ENCODE measurements at places on chromosomes 6 and 20. TPM values are rescaled to one million over a fixed set of nuclear protein-coding genes. Genes with fewer than 3 reads are reported as not detected.

The DAAM2 gene
- total RNA-seq: 0.38 TPM

The KIF13A gene
- total RNA-seq: 43.4 TPM

The CRISP2 gene
- not detected for total RNA-seq

The C6orf15 gene
- not detected for total RNA-seq

The PTPRT gene
- not detected for total RNA-seq

The ZNF76 gene
- 18.1 TPM for total RNA-seq

The MCCD1 gene
- total RNA-seq: not detected

The ZSCAN23 gene
- total RNA-seq: 1.9 TPM

The GDAP1L1 gene
- not detected for total RNA-seq

The CDKN1A gene
- total RNA-seq: 141 TPM

The NFKBIL1 gene
- 24.7 TPM for total RNA-seq

The XKR7 gene
- total RNA-seq: not detected

The GPSM3 gene
- total RNA-seq: 4.2 TPM

The SLC22A7 gene
- total RNA-seq: not detected

The OXT gene
- total RNA-seq: not detected

The LCA5 gene
- total RNA-seq: 4.2 TPM

The XRN2 gene
- total RNA-seq: 79.4 TPM

The KCNQ2 gene
- total RNA-seq: not detected

The EEF1A2 gene
- 2.0 TPM for total RNA-seq

The ZNF318 gene
- 5.4 TPM for total RNA-seq

The SPATS1 gene
- not detected for total RNA-seq

The REM1 gene
- total RNA-seq: 0.09 TPM

The ABHD16B gene
- not detected for total RNA-seq

The SPTLC3 gene
- total RNA-seq: 0.09 TPM

The GINS1 gene
- 5.4 TPM for total RNA-seq

The CRNKL1 gene
- 27.2 TPM for total RNA-seq

The PRKN gene
- total RNA-seq: 0.09 TPM

The CST3 gene
- 111 TPM for total RNA-seq

The SNAI1 gene
- total RNA-seq: 2.9 TPM

The PRPH2 gene
- total RNA-seq: 0.19 TPM

The NOX3 gene
- total RNA-seq: not detected

The LINC00237 gene
- not detected for total RNA-seq

The RAET1G gene
- 0.18 TPM for total RNA-seq

The CLPSL2 gene
- total RNA-seq: not detected

The ADA gene
- total RNA-seq: 27.7 TPM

The KCNK17 gene
- not detected for total RNA-seq

The EDN1 gene
- total RNA-seq: 168 TPM

The RHAG gene
- total RNA-seq: not detected

The ACTL10 gene
- 1.6 TPM for total RNA-seq

The HFE gene
- total RNA-seq: 2.4 TPM

The SLC24A3 gene
- 0.19 TPM for total RNA-seq

The NHSL1 gene
- 21.8 TPM for total RNA-seq

The ULBP3 gene
- 9.2 TPM for total RNA-seq

The SYCP2 gene
- 0.19 TPM for total RNA-seq

The BPIFB2 gene
- total RNA-seq: not detected

The RIMS4 gene
- not detected for total RNA-seq

The RMND1 gene
- 23.8 TPM for total RNA-seq

The HLA-DOB gene
- not detected for total RNA-seq

The PDE7B gene
- 15.5 TPM for total RNA-seq

The SLC26A8 gene
- not detected for total RNA-seq

The LHFPL5 gene
- total RNA-seq: not detected

The SCUBE3 gene
- total RNA-seq: 0.75 TPM

The FGD2 gene
- not detected for total RNA-seq

The ADGB gene
- total RNA-seq: not detected

The SIGLEC1 gene
- not detected for total RNA-seq

The ERVFRD-1 gene
- not detected for total RNA-seq

The GABRR1 gene
- not detected for total RNA-seq

The IRAK1BP1 gene
- total RNA-seq: 2.6 TPM

Data from endothelial cell of coronary artery (primary cell).